ENCODE measurements at places on chromosomes 6 and 20.

GRCh38 chr6:21845018-21845417 is 251.5 kb downstream of the SOX4 start:
- no peak for DNase-seq

- no peak for DNase-seq
Observed at GRCh38 chr6:114989279-114989964, 646.6 kb upstream of the HS3ST5 start.

GRCh38 chr6:145427232-145427631 is 308.1 kb downstream of the EPM2A start:
- no peak for DNase-seq

DNA sequence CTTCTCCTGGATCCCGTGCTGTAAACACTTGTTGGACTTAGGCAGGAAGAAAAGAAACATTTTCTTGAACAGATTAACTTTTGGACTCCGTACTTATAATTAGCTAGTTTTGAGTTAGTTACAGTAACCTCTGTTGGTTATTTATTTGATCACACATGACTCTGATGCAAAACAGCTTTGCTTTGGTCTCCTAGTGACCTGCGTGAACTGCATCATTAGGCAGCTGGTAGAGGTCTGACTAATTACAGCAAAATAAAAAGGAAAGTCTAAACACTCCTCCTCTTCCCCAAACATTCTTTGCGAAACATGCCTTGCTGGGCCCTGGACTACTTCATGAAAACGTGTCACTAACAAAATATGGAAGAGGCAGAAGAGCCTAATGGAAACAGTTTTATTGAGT is 61.1 kb upstream of the ZFP64 start:
- no peak for DNase-seq

GRCh38 chr20:17822039-17822438 is 122.3 kb downstream of the BANF2 start:
- no peak for DNase-seq

DNA sequence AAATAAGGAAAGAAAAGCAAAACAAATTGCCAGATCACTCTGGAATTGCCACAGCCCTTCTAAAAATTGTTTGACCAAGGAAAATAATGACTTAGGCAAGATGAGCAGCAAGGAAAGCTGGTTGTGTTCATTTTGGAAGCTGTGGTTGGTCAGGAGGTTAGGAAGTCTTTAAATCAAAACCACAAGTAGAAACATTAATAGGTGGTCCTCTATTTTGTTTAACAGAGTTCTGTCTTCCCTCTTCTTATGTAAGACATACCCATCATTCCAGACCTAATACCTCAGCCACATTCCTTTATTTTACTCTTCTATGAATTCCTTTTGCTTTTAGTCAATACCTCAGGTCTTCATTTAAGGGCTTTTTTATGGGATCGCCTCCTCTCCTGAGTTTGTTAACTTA is 422.2 kb upstream of the PLCB4 start:
- DNase-seq, result no peak

- no peak for DNase-seq
Observed at GRCh38 chr6:85453490-85453889, 3.6 kb downstream of the NT5E start.

DNA sequence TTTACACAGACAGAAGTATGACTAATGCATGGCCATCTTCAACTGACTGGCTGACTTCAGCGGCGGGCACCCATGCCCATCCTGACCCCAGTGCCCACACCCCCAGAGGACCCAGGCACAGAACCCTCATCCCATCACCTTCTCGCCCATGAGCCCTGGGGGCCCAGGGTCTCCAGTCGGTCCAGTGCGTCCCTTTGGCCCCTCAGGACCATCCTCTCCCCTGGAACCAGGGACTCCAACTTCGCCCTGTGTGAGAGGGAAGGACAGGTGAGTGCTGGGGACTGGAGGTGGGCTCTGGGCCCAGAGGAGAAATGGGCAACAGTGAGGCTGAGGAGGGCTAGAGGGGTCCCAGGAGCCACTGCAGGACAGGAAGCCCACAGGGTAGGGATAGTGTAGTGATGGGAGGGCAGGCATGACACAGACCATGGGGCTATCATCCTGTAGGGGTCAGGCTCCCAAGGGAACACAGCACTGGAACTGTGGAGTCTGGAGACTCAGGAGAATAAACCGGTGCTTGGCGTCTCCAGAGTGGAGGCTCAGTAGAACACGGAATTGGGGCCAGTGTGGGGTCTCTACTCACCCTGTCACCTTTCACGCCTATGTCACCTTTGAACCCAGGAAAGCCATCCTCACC is 16.7 kb downstream of the COL11A2 start:
- no peak for DNase-seq

DNA sequence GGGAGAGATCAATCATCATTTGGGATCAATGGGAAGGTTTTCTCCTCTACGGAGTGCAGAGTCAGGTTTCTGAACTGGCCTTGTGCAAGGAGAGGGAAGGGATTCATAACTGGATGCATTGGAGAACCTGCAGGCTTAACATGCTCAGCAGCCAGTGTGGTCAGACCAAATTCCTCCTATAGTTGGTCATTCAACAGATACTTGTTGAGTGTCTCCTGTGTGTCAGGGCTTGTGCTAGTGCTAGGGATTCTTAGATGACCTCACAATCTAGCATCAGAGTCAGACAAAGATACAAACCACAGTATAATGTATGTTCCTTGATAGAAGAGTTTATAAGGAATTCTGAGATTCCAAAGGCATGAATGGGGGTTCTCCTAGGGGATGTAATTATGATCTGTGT is 23.9 kb downstream of the RALY start:
- no peak for DNase-seq

DNA sequence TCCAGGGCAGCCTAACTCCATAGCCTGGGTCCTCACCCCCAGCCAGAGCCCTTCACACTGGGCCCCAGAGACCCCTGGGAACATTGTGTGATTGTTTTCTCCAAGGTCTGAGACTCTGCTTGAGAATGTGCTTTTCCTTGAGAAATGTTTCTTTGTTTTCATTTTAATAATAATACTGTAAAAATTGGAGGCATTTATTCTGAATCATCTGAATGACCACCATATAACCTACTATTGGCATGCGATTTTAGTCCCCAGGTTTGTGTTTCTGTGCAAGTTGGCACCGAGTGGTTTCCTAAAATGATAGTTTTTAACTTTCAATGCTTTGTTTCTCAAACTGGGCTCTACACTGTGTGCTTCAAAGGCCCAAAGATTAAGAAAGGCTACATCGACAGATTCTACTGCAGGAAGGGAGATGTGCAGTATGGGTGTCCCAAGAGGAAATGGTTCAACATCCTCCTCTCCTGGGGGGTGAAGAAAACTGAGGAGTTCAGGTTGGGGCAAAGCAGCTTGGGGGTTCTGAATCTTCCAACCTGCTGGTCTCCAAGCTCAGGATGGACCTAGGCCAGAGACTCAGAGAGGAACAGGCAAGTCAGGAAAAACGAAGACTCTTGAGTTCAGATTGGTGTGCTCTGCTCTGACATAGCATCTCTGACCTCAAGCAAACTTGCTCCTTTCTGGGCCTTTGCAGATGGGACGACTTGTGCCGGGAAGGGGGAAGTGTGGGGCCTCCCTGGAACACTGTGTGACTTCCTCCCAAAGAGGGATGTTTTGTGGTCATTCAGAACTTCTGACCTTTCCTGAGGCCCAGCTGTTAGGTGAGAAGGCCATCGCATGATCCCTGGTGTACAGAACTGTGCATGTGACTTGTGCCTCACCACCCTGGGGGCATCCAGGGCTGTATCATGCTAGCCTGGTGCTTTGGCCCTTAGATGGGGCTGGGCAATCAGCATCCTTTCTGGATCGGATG is 31.0 kb downstream of the DAAM2 start:
- DNase-seq, result no peak

- DNase-seq, result no peak
Observed at GRCh38 chr20:57583289-57584257, 22.7 kb downstream of the PCK1 start.

DNA sequence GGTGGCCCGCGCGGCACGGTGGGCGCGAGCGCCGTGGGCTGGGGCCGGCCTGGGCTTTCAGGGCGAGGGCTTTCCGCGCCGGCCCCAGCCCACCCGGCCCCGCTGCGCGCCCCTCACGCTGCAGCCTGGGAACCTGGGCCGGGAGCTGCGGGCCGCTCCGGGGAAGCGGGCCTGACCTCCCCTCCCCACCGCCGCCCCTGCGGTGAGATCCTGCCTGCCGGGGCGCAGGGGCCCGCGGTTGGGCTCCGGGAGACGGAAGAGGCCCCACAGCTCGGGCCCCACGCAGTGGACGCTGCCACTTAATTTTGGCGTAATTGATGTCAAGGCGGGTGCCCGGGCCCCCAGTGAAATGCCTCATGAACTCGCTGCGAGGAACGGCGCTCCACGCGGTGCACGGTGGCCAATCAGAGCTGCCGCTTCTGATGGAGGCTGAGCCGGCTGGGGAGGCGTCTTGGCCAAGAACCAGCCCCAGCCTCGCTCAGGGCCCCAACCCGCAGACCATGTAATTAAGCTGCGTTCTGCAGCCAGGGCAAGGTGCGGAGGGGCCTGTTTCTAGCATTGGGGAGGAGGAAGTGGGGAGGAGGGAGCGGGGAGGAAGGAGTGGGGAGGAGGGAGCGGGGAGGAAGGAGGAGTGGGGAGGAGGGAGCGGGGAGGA is 96.1 kb upstream of the BHLHE23 start:
- DNase-seq, result no peak

GRCh38 chr6:168517742-168518347 is 76.9 kb downstream of the SMOC2 start:
- no peak for DNase-seq

- no peak for DNase-seq
Observed at GRCh38 chr20:46998477-46999240, 104.0 kb downstream of the EYA2 start.

GRCh38 chr20:6134592-6134991 is 11.8 kb upstream of the FERMT1 start:
- no peak for DNase-seq

DNA sequence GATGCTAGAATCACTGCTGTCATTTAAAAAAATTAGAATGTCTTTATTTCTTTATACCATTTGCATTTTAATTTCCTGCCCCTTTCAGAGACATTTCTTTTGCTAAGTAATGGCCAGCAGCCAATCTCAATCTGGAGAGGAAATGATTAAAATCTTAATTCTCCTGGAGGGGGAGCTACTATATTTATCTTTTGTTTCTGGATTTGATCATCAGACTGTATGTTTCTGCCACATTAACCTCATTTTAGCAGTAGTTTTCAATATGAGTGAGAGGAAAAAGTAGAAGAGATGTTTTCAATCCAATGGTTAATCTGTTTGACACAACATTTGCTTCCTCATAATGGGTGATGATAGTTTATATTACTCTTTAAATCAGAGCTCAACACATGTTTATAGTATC is 138.0 kb downstream of the FUT9 start:
- DNase-seq, result no peak

DNA sequence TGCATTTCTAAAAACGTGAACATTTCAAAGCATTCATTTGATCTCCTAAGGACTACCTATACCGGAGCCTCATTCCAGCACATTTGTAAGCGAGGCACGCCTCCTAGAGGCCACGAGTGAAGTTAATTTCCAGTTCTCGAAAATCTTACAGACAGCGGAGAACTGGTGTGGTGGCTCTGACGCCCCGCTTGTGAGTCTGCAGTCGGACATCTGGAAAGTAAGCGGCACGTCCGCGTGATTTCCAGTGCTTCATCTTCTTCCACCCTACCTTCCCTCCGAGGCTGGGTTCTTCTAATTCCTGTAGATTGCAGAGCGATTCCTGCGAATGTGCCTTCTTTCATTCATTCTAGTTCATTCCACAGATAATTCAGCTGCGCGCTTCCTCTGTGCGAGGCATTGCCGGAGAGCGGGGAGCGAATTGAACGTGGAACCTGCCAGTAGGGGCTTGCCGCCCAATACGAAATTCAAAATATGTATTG is 810 bp upstream of the PRIM2 start:
- DNase-seq, result peak; percentile 75

DNA sequence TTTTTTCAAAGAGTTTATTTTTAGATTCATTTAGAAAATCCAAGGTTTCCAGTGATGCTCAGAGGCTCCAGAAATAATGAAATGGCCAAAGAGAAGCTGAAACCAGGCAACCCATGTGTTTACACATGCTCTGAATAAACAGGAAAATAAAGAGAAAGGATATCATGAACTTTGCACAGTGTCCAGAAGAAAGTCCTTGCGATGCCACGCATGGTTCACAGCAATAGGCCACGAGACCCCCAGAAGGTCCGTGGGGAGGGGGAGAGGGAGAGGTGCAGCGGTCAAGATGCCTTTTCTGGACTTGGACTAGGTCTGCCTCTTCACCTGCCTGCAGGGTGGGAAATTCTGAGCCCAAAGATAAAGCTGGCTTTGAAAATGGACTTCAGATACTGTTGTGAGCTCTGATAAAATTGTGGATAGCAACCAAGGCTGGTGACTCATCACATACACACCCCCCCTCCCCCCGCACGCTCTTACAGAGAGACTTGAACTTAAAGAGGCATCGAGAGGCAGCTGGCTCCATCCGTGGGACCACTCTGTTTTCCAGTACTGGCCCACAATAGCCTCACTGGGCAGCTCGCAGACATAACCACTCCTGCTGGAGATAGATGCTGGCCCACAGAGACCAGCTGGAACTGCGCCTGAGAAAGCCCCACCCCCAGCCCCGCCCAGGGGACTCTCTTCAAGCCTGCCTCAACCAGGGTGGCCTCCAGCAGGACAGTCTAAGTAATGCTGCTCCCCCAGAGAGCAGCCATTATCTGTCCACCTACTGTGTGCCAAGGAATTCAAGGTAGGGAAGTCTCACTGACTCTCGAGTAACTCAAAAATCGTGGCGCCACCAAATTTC is 21.2 kb upstream of the NFATC2 start:
- DNase-seq, result no peak

- DNase-seq, result no peak
Observed at GRCh38 chr6:160355001-160355400, 6.8 kb downstream of the SLC22A3 start.

DNA sequence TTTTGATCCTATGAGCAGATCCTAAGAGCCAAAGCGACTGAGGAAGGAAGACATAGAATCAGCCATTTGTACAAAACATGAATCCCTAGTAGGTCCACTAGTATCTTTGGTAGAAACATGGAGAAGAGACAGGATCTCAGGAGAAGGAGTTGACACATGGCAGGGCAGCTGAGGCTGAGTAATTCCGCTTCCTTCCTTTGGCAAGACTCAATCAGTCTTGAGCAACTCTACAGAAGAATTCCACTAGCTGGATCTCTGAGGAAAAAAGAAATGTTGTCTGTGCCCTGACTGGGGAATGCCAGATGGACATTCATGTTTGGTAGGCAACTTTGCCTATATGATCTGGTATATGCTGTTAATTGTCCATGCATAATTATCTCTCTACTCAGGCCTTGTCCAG is 35.3 kb downstream of the ESR1 start:
- DNase-seq, result no peak

DNA sequence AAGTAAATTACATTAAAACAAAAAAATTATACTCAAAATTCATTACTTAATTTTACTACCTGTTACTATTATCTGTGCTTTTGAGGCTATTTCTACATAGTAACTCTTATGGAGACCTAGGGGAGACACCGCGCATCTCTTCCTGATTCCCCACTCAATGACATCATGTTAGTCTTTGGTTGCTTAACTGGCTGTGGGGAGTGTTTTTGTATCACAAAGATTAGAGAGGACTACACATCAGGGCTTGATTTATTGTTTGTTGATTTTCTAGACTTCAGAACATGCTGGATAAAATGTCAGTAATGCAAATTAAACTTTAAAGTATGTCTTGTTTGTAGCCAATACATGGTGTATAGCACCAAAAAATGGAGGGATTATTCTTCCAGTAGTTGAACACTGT is 26.0 kb downstream of the SLC2A10 start:
- no peak for DNase-seq
